ENCODE measurements at places on chromosomes 4 and X.
A peak's percentile ranks its signal among the peaks of the same experiment; 100 is the strongest.

- DNase-seq = no peak
Observed at GRCh38 chr4:103786014-103786413, 66.2 kb upstream of the TACR3 start.

GRCh38 chr4:57425610-57426009 lies 315.4 kb upstream of the IGFBP7 start:
- no peak for DNase-seq

- DNase-seq = no peak
Observed at GRCh38 chr4:8506373-8507195, 66.0 kb downstream of the TRMT44 start.

GRCh38 chr4:905485-906338 lies 26.4 kb downstream of the GAK start:
- no peak for DNase-seq

- no peak for DNase-seq
Observed at GRCh38 chr4:129358571-129358970, 262.6 kb downstream of the C4orf33 start.

DNA sequence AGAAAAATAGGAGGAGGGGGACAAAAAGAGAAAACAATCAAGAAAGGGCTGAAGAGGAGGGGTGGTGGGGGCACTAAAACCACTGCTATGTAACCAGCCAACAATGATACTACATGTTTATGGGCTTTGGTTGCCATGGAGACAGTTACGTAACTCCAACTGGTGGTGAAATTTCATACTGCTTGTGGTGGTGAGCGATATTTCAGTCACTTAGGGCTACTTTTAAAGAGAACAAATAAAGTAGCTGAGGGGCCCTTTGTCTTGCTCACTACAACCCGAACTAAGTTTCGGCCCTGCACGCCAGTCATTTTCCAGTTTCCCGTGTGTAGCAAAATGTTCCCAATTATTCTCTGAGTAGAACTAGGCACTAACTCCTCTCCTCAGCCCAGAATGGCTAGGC lies 275.2 kb upstream of the EDA2R start:
- no peak for DNase-seq

GRCh38 chr4:106615410-106615945 lies 246.9 kb upstream of the GIMD1 start:
- DNase-seq = no peak

GRCh38 chrX:73812256-73812655 lies 249.3 kb downstream of the CHIC1 start:
- no peak for DNase-seq

GRCh38 chrX:107669261-107669660 lies 41.0 kb downstream of the PRPS1 start:
- DNase-seq = no peak

- DNase-seq = no peak
Observed at GRCh38 chr4:107098401-107098800, 62.3 kb upstream of the DKK2 start.

DNA sequence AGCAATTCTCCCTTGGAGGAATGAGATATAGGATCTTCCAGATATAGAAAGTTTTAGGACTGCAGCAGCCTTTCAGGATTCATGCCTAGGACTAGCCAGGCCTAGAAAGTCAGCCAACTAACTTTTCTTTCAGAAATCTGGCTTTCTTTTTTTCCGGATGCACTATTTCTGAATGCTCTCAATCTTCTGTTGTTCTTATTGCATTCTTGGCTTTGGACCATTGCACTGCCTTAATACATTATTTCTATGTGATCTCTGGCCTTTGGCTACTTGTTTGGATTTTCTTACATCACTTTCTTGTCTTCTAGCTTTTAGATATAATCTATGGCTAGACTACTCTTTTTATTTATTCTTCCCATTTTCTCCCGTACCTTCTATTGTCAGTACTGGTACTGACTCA lies 813.1 kb upstream of the HTR2C start:
- no peak for DNase-seq

DNA sequence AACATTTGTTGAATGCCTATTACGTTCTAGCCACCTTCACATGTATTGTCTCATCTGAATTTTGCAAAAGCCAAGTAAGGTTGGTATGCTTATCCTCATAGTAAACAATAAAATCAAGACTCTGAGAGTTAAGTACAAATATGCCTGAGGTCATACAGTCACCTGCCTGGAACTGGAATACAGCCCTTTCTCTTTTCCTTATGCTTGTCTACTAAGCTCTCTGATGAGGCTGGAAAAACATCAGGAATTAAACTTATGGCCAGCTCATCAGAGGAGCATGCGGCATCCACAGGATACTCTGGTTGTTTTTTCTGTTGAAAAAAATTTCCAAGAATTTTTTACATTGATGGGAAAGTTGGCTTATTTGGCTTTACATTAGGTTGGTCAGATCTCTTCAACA lies 35.5 kb downstream of the NCAPG start:
- DNase-seq = no peak

DNA sequence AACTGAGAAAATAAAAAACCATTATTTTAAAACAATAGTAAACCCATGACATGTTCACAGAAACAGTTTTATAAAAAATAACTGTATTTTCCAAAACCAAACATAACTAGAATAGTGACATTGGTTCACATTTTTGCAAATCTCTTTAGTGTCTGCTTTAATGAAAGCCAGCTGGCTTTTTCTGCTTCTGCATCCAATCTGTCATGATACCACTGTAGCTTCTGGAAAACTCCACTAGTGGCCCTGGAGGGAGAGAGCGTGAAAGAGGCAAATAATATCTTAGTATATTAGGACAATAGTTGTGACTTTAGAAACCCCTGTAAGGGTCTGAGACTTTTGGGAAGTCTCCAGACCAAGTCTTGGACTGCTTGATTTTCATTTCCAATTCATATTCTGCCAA lies 31.1 kb downstream of the FGFBP1 start:
- no peak for DNase-seq

DNA sequence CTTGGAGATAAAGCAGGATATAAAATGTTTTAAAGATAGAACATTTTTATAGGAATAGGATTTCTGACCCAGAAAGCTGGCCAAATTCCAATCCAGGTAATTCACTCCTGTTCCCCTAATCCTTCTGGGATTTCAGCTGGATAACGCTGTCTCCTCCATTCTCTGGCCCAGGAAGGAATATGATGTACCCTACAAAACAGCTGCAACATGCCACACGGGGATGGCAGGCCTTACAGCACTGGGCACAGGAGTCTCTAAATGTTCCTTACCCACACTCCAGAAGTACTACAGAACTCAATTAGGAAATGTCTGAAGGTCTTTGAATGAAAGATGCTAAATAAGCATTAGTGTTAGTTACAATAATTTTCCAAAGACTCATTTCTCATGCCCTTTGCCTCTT lies 15.8 kb downstream of the CAMK2D start:
- no peak for DNase-seq

DNA sequence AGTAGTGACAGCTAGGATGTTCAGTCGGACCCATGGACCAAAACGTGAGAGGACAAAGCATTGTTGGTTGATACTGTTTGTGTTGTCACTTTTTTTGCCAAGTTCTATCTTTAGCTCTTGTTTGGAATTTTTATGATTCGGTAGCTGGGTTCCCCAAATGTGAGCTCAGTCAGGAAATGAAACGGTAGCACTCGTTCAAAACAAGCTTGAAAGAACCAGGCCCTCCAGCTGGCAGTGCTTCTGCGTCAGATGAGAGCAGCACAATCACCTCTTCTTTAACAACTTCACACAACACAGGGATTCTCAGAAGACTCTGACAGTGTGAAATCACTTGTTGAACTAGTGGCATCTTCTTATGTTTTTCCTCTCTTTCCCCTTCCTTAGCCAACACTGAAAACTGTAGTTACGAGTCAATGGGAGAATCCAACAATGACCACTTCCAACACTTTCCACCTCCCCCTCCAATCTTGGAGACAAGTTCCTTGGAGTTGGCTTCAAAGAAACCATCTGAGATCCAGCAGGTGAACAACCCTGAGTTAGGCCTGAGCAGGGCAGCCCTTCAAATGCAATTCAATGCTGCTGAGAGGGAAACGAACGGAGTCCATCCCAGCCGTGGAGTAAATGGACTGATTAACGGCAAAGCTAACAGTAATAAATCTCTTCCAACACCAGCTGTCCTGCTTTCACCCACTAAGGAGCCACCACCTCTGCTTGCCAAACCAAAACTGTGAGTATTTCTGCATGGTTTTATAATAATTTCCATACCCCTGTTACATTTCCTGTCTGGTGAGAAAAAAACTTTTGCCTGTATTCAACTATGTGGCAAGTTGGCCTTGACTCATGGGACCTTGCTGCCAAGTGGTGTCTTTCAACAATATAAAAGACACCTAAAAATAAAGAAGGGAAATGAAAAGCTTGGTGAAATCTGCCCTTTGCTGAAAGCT lies 214.6 kb downstream of the PALLD start:
- no peak for DNase-seq

GRCh38 chr4:148044912-148045352 lies 313.0 kb downstream of the ARHGAP10 start:
- DNase-seq = no peak

- DNase-seq = no peak
Observed at GRCh38 chr4:103137446-103137827, 37.8 kb upstream of the BDH2 start.

DNA sequence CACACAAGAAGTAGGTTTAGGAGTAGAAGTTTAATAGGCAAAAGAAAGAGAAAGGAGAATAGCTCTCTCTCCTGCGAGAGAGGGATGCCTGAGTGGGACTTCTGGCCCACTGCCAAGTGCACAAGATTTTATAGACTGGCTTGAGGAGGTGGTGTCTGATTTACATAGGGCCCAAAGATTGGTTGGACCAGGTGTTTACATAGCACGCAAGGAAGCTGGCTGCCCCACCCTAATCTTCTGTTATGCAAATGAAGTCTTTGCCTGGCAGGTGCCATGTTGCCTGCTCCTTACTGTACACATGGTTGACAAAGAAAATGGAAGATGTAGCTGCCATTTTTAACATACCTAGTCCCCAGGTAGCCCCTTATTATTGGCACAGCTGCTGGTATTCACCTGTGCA lies 170.8 kb upstream of the GATB start:
- DNase-seq = no peak

- no peak for DNase-seq
Observed at GRCh38 chrX:18725310-18725943, 18.0 kb downstream of the PPEF1 start.

GRCh38 chrX:23732704-23733103 lies 10.4 kb downstream of the ACOT9 start:
- no peak for DNase-seq

- DNase-seq = peak; percentile 10
Observed at GRCh38 chr4:70704215-70704930, 16.0 kb downstream of the UTP3 start.

DNA sequence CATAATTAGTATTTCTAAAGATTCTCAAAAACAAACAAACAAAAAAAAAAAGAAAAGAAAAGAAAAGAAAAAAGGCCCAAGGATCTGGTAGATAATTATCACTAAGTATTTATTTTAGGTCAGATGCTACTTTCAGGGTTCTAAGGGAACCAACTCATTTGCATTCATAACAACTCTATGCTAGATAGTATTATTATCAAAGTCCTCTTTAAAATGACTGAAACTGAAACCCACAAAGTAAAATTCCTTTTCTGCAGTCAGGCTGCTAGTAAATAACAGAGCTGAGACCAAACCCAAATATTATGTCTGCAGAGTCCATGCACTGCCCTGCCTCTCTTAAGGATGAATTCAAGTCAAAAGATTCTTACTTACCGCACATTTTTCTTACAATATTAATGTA lies 38.3 kb upstream of the MAPK10 start:
- DNase-seq = no peak

GRCh38 chrX:34900691-34901090 lies 41.9 kb upstream of the FAM47B start:
- no peak for DNase-seq

GRCh38 chr4:107519053-107519452 lies 201.0 kb downstream of the PAPSS1 start:
- DNase-seq = no peak

DNA sequence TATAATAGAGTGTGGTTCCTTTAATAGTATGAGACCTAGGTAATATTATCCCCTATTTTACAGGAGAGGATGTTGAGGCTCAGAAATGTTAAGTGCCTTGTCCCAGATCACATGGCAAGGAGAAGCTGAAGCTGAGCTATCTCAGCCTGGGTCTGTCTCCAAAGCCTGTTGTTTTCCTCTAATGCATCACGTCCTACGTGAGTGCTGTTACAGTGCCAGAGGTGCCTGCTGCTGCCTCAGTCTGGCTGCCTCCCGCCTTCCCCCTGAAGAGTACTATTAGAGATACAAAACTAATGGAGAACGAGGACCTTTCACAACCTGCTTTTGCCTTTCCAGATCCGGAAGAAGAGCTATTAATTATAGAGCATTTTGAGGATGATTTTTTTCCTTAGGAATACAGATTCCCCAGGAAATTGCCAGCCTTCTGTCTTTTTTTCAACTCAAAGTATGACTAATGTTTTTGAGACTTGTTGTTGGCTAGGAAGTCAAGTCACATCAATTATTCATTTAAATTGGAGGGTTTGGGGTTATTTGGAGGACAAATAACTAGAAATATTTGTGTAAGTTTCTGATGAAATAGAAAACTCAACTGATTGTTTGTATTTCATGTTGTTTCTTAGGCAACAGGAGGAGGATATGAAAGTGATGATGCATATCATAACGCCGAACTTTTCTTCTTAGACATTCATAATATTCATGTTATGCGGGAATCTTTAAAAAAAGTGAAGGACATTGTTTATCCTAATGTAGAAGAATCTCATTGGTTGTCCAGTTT lies 43.9 kb upstream of the MTMR1 start:
- DNase-seq = no peak

- no peak for DNase-seq
Observed at GRCh38 chr4:38082021-38082420, 121.8 kb downstream of the PTTG2 start.

Data from activated naive CD4-positive, alpha-beta T cell (primary cell).